ENCODE measurements at places on chromosomes 11 and 22.

- no peak for DNase-seq
These were observed 157.5 kb downstream of the CHST1 start for GRCh38 chr11:45507916-45508315.

DNA sequence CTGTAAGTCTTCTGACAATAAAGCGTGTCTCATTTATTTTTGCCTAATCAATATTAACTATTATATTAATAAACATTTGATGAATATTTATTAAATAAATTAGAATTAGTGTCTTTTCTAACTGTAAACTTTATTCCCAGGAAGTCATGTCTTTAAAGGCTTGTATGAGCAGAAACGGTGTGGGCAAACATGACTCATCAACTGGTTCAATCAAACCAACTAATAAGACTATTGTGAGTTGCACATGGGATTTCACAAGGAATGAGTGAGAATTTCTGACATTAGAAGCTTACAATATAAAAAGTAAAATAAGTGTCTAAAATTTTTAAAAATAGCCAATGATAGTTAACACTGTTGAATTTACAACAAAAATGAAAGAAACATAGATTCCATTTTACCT is 259.2 kb upstream of the CTSC start:
- DNase-seq = no peak

DNA sequence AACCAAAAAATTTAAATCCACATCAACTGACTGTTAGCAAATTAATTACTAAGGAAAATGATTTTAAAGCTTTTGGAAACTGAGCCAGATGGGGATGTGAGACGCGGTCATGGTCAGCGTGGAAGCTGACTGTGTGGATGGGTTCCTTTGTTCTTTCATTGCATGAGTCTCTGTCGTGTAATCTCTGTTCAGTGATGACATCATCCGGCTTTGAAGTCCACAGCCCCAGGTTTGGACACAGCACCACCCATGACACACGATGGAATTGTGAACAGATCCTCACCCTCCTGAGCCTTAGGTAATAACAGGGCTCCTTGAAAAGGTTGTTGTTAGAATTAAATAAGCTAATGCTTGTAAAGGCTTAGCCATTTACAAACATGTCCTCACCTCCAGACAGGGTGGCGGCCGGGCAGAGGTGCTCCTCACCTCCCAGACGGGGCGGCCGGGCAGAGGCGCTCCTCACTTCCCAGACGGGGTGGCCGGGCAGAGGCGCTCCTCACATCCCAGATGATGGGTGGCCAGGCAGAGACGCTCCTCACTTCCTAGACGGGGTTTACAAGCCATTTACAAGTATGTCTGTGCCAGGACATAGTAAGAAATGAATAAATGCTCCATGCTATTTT is 677.3 kb downstream of the TBC1D22A start:
- DNase-seq = no peak

DNA sequence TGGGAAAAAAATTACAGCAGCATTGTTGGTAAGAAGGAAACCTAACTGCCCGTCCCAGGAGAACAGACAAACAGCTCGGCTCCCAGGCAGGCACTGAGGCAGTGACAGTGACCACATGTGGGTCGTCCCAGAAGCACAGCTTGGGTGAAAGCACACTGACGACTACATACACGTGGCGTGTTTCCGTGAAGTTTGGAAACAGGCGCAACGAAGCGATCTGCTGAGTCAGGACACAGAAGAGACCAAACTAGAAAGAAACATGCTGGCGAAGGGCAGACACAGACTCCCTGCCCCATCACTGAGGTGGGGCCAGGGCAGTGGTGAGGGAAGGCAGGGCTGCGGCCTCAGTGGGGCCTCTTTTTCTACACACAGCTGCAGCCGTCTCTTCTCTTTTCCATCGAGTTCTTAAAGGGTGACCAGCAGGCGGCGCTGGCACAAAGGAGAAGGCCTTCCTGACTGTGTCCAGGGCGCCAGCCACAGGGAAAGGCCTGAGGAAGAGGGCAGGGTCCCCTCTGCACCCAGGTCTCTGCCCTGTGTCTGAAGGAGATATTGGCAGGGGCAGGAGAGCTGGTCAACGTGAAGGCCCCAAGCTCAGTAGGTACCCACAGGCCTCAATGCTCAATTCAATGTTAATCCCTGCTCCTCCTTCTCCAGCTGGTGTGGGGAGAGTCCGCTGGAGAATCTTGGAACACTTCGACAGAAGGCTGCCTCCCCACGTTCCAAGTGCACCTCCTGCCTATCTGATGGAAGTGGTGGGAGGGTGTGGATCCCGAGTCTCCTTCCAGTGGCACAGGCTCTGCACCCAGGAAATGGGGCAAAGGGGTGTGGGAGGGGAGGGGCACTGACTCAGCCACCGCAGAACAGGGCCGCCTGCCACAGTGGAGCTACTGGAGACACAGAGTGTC is 19.9 kb downstream of the CARS1 start:
- DNase-seq = peak; percentile 45

- DNase-seq = no peak
These were observed 56.1 kb upstream of the INCENP start for GRCh38 chr11:62067741-62068140.

DNA sequence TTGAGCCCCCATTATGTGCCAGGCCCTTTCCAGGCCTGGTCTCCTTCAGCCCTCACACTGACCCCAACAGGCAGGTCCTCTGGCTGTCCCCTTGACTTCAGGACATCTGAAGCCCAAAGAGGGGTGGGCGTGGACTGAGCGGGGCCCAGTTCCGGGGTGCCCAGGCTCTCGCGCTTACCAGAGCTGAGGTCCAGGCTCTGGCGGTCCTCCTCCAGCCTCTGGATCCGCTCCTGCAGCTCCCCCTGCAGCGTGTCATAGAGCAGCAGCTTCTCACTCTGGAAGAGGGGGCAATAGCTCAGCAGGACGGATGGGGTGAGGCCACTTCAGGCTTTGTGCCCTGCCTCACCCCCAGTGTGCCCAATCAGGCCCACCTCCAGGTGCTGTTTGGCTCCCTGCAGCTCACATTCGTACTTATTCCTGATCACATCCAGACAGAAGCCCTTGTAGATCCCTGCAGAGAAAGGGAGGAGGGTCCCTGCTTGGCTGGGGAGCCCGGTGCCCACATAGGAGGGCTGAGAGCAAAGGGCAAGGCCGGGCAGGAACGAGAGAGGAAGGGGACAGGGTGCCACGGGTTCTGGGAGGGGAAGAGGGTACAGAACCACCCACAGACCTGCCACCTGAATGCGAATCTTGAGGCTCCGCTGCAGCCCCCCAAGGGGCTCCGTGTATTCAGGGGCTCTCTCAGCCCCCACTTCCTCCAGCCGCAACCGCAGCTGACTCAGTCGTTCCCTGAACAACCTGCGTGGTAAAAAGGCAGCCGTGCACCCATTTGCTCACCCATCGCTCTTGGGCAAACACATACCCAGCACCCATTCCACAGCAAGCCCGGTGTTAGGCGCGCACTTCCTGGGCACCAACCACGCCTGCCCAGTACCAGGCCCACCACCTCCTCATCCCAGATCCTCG is 4.1 kb downstream of the BRMS1 start:
- DNase-seq = no peak

DNA sequence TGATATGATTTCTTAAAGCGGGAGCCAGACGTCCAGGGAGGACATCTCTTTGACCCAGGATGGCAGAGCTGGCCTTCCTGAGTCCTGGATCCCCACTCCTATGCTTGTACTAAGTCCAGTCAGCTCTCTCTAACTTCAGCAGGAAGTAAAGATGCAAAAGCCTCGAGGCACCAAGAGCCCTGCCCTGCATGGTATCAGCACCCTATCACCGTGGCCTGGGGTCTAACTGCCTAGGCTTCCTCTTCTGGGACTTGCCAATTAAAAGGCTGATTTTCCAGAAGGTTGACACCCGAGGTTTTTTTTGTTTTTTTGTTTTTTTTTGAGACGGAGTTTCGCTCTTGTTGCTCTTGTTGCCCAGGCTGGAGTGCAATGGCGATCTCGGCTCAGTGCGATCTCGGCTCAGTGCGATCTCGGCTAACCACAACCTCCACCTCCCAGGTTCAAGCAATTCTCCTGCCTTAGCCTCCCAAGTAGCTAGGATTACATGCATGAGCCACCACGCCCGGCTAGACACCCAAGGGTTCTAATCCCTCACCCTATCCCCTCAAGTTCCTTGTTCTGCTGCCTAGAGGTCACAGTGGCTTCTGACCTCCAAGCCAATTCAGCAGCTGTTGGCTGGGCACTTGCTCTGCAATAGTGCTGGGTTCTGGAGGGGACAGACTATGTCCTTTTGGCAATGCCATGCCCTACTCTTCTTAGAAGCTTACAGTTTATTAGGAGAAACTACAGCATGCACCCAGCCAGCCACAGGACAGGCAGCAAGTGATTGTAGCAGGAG is 50.6 kb upstream of the FTH1 start:
- DNase-seq = no peak

DNA sequence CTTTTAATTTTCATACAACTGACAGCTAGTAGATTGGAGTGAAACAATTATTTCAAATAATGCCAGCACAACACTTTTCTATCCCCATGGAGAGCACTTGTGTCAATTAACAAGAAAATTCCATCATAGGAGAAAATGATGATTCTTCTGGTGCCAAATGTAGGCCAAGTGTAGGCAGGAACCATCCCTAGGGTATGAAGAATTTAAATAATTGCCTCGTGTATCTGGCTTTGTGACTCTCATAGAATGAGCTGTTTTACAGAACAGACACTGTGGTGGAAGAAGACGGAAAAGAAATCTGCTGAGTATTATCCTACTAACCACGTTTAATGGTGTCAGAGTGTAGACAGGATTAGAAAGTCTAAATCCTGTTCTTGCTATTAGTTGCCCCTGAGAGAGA is 1542.2 kb downstream of the LRRC4C start:
- no peak for DNase-seq

DNA sequence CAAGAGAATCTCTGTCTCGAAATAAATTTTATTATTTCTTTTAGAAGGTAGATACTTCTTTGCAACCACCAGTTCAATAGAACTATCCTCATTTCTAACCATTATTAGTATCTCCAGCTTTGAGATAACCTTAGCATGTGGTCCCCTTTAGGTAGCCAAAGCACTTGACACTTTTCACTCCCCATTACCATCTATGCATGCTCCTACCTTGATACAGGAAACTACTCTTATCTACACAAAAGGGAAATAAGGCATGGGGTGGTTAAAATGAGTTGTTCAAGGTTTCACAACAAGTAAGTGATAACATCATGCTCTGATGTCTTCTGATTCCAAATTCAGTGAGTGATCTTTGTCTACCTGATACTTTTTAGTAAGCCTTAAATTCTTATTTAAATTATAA is 308.2 kb upstream of the CHORDC1 start:
- no peak for DNase-seq

DNA sequence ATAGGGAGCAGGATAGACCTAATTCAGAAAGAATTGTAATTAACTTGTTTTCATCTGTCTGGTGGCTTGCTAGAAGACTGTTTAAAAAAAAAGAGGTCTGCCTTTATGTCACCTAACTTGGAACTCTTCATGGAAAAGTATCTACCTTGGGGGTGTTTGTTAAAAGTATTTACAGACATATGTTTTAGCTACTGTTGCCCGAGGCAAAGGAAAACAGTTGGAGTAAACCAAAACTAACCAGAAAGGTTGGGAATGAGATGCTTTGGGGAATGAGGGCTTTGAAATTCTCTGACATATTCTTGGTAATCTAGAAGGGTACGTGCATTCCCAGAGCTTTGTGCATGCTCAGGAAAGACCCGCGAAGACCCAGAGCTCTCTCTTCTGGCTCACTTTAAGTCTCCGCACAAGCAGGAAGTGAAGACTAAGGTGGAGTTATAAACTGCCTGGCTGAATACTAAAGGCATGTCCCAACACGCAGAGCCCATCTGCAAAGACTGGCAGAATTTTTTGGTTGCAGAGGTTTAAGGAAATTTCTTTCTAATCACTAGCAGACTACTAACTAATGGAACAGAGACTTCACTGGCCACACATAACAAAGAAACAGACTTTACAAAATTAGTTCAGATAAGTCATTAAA is 33.2 kb downstream of the HIKESHI start:
- DNase-seq = no peak

- no peak for DNase-seq
These were observed 585.5 kb downstream of the NTM start for GRCh38 chr11:131955904-131956303.

DNA sequence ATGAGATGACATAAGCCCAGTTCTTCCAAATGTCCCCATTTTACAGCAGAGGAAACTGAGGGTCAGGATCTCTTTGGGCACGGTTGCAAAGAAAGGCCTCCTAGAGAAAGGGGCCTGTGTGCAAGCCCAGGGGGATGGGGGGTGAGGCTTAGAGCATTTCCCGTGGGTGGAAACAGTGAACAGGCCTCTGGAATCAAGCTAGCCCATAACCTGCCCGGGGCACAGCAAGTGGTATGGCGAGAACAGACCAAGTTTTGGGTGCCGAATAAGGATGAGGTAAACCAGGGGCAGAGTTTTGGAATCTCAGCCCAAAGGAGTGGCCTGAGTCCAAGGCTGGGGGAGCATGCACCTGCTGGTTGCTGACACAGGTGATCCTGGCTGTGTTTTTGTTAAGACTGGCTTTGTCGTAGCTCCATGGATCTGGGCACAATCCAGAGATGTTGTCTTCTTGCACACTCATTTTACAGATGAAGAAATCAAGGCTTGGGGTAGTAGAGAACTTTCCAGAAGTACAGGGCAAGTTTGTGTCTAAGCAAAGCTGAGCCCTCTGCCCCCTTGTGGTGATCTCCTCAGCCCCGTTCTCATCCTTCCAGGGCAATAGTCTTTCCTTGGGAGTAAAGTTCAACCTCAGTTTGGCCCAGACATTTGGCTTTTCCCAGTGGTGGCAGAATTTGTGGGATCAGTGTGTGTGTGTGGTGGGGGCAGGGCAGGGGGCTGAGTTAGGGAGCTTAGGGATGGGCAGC is 53.5 kb upstream of the MYEOV start:
- no peak for DNase-seq

DNA sequence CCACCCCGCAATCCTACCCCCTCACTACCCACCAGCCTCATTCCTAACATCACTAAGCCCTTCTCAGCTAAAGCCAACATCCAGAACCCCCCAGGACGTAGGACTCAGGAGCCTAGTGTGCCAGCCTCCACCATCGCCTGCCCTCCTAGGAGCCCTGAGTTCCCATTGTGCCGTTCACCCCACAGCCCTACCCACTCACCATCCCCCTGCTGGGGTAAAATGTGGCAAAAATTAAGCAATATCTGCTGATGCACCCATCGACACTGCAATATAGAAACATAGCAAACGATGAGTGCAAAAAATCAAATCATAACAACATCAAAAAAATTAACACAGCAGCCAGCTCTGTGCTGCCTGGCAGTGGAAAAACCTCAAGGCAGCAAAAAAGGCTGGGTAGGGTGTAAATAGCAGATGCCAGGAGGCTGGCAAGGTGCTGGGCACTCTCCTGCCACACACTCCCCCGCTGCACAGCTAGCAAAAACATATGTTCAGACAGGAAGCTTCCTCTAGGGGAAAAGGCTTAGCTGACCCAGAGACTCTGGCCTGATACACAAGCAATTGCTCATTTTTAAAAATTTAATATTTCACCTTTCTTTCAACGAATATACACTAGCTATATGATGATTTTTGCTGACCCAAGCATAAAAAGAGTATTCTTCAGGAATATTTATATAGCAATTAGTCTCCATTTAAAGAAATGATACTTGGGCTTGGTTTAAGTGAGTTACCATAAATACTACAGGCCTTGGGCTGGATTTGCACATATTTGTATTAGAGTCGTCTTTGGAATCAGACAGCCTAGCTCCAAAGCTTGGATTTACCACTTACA is 33.8 kb downstream of the PRDM10 start:
- DNase-seq = no peak
